Mammary epithelial cell (primary cell): ENCODE measurements at places on chromosomes 16 and 17. TPM values are rescaled to one million over a fixed set of nuclear protein-coding genes. Genes with fewer than 3 reads are reported as not detected.

DNA sequence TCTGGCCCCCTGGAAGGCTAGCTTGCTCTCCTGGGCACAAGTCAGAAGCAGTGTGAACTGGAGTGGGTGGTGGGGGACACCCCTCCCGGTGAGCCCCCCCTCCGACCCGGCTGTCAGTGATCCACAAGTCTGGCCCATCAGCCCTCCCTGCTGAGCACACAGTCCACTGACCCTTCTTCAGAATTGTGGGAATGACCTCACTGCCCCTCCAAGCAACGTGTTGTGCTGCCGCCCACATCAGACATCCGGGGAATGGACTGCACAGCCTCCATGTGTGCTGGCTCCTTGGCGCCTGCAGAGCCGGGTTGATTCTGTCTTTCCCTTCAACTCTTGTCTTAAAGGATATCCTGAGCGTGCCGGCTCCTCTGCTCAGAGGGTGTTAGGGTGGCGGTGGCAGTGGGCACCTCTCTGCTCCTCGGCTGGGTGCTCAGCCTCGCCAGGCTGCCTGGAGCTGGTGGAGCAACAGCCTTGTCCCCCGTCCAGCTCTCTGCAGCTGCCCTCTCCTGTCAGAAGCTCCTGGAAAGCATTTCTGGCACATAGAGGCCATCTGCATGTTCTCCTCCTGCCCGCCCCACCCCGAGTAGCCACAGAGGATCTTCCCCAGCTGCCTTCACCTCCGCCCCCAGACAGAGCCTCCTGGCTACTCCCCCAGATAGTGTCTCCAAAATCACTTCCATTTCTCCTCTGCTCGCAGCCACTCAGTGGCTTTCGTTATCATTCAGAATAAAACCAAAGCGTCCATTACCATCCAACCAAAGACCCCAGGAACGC, 19.8 kb downstream of the NPTX1 start:
- no peak for DNase-seq

GRCh38 chr17:57739402-57740234, 5.5 kb downstream of the CCDC182 start:
- DNase-seq, result peak; percentile 46

- no peak for DNase-seq
Observed at GRCh38 chr17:5405400-5405799, 14.1 kb downstream of the NUP88 start.

GRCh38 chr17:83203472-83204221, 124.2 kb downstream of the METRNL start:
- DNase-seq, result no peak

DNA sequence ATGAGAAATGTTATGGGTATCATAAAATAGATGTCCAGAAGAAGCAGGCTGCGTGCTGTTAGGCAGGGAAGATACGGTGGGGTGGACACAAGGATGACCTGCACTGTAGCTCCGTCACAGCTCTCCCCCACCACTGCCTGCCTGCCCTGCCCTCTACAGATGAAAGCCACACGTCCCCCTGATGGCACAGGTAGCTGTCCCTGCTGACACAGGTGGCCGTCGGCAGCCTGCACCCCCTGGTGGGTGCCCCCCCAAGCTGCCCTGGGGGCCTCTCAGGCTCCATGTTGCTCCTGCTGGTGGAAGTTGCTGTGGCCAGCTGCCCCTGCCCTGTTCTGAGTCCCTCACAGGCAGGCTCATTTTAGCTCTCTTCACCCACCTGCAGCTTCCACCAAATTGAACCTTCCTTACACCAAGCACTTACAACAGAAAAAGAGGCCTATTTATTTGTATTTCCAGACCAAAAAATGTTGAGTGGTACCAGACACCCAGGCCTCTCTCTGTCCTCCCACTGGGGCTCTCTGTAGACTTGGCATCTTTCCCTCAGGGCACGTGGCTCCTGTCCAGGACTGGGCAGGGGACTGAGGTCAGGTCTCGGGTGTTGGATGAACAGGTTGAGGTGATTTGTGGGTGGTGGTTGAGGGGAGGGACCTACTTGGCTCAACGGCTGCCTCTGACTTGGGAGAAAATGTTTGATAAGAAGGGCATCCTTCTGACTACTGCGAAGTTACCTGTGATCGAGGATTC, 50.1 kb upstream of the CACNG5 start:
- no peak for DNase-seq

DNA sequence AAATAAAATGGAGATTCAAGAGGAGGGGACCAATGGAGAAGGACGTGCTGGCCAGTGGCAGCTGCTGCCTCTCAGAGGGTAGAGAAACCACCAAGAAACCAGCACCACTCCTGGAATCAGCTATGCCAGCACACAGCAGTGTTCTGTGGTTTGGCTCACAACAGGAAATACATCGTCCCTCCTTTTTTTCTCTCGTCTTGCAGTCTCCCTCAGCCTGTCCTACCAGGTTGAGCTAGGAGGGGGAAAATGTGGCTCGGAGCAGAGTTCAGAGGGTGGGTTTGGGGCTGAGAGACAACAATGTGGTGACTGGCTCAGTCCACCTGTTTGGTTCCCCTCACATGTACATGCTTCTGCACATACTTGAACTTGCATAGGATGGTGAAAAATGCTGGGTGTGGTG, 19.9 kb upstream of the SLC16A5 start:
- DNase-seq, result no peak

GRCh38 chr17:2057760-2058585, 3.1 kb downstream of the HIC1 start:
- no peak for DNase-seq

GRCh38 chr16:27769561-27770255, 219.8 kb downstream of the KATNIP start:
- DNase-seq, result peak; percentile 71

DNA sequence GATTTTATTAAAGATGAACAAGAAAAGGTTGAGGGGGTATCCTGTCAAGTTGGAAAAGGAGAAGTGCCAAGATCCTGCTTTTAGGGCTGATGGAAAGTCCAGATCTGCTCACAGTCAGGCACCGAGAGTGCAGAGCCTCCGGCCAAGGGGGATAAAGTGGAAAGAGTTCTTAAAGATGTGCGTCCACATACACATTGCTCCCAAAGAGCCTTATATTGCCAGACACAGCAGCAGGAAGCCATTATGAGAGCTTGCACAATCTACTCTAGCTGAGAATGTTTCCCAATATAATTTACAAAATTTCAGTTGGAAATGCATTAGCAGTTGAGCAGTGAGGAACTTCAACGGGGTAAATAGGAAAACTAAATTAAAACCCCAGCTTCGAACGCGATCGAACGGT, 95.6 kb downstream of the SALL1 start:
- DNase-seq, result no peak

- no peak for DNase-seq
Observed at GRCh38 chr17:70780031-70780430, 610.7 kb downstream of the KCNJ2 start.

DNA sequence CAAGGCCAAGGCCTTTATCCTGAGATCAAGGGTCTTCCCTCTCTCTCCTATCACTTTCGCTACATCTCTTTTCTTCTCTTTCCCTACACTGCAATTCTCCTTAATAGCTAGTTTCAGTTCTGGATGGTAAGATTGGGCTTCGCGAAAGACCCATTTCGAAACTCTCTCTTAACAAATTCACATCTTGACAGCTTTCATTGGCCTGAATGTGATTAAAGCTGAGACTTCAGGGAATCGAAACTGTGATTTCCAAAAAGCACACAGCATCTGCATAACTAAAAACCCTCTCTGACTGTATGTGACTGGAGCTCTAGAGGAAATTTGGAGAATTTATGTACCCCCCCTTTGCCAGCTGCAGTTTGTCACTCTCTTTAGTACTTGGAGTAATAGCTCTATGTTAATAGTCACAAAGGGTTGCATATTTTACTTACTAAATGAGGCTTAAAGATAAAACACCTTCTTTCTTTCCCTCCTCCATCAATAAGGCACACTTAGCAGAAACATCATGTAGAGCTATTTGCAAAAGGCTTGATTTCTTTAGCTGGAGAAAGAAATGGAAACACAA, 105.3 kb upstream of the FAM20A start:
- no peak for DNase-seq

GRCh38 chr17:55722016-55722736, 488 bp downstream of the TMEM100 start:
- DNase-seq, result no peak

DNA sequence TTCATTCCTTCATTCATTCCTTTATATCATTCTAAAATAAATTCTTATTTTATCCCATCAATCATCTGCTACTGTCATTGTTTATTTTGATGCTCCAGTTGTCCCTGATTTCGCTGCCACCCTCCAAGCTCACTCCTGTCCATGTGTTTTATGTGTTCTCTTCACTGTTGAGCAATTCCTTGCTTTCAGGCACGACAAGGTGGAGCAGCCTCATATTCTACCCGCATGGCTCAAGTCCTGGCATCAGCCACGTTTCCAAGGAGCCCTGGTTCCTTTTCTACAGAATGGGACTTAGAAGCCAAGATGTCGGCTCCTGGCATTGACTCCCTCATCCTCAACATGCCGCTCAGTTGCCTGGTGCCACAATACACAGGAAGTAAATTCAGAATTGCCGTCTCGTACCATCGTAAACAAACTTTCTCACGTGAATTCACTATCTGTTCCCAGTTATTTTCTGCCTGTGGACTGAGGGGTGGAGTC, 139.0 kb downstream of the RPTOR start:
- DNase-seq, result no peak

GRCh38 chr17:20228410-20228809, 219.3 kb downstream of the SPECC1 start:
- DNase-seq, result no peak

DNA sequence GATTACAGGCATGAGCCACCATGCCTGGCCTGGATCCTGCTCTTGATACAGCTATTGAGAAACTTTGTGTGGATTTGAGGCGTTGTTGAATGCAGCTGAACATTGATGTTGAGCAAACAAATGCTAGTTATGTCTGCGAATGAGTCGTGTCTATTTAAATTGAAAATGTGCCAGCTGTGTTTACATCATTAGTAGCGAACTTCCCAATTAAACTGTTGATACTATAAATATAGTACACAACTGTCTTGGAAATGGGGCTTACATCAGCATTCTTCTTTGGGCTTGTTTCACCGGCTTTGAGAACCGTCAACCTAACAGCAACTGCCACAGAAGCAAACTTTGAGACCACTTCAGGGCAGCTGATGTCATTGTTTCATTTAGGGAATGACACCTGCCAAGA, 251.9 kb downstream of the RBFOX1 start:
- DNase-seq, result no peak

DNA sequence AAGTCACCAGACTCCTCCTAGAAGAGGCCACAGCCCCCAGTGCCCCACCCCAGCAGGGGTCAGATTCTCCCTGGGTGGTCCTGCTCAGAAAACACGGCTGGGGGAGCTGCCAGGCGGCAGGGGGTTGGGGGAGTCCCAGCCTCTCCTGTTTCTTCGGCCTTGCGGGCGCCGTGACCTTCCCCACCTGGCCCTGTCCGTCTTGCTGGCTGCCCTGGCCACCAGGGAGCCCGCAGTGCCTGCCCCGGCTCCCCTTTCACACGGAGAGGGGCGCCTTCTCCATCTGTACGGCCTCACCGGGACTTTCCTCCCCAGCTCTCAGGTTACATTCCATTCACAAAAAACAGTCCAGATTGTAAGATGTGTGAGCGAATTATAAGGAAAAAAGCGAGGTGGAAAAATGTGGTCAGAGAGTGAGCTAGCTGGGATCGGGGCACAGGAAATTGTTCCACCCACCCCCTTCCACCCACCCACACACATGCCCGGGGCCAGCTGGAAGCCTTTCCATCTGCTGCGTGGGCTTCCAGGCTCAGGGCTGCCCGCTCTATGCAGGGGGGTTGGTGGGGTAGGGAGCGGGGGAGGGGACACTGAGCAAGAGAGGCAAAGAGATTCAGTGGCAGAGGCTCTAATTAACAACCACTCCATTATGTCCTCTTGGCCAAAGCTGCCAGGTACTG, 14.6 kb upstream of the CIBAR2 start:
- peak; percentile 40 for DNase-seq

DNA sequence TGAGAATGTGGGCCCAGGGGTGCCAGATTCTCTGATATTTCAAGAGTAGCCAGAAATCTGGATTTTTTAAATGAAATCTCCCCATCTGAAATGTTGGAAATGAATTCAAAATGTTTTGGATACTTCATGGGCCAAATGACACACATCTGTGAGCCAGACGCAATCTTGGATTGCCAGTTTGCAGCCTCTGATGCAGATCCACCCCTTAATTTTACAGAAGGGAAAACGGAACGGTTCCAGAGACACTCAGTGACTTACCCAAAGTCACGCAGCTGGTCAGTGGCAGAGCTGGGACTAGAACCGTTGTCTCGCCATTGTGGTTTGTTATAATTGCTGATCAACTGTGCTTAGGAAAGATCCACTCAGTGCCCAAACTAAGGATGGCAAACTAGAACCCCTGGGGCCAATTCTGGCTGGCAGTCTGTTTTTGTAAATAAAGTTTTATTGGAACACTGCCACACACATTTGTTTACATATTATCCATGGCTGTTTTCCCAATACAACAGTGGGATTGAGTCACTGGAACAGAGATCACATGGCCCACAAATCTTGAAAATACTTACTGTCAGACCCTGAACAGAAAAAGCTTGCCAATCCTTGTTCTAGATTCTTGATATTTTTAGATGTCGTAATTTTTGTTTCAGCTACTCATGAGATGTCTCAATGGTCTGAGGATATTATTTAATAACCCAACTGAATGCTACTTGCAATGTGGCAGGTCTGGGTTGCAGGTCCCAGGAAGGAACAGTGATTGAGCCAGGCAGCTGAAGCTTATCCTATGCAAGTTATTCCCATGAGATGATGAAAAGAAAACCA, 143.8 kb downstream of the AXIN2 start:
- DNase-seq, result no peak

- DNase-seq, result no peak
Observed at GRCh38 chr17:76119409-76120371, 16.1 kb upstream of the EXOC7 start.

DNA sequence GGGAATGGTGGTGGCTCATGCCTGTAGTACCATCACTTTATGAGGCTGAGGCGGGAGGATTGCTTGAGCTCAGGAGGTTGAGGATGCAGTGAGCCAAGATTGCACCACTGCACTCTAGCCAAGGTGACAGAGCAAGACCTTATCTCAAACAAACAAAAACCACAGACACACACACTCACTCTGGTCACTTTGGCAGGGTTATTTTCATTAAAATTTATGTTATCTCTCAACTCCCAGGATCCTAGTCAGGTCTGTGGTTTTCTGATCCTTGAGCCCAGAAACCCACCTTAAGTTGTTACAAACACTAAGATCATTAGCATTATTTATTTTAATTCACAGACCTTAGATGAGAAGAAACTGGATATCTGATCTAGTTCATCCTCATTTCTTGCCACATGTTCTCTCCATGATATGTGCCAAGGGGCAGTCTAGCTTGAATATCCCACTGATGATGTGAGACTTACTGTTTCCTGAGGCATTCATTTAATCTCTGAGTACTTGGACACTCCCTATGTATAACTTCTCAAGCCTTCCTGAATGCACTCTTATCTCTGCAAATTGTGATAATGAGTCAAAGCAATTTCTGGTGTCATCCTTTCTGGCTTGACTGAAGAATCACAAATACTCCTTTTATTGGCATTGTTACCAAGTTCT, 9.6 kb downstream of the ABHD15 start:
- peak; percentile 34 for DNase-seq

- DNase-seq, result no peak
Observed at GRCh38 chr16:54939510-54940278, 9.0 kb downstream of the IRX5 start.

GRCh38 chr16:31348579-31348978, 6.4 kb upstream of the ITGAX start:
- no peak for DNase-seq

The HSF4 gene
- 3.6 TPM for polyA plus RNA-seq

The GDPD1 gene
- polyA plus RNA-seq, result 0.87 TPM

The CCL4 gene
- polyA plus RNA-seq, result not detected
